SHP77 treated with DMSO at 0.1 percent for 48 hours (cell line): ENCODE measurements at places on chromosomes 1 and 21.
A peak's percentile ranks its signal among the peaks of the same experiment; 100 is the strongest.

DNA sequence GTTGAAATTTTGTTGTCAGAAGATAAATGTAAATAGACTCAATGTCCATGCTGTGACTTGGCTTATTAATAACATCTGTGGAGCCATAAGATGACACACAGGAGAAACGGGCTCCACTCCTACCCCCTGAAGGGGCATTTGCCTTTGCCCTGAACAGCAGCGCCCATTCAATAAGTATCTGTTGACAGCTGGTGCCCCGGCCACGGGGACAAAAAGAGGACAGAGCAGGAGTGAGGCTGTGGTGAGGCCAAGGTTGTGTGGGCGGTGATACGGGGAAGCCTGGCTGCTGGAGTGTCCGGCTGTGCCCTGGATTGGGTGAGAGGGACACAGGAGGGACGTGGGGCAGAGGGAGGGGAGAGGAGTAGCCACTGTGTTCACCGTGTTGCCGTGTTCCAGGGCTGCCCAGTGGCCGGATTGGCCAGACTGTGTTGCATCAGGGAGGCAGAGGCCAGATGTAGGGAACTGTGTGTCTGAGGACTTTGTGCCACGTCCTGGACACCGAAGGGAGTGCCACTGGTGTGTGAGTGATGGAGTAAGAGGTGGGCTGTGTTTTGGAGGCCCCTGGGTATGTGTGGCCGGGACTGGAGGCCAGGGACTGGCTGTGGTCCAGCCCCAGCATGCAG lies 15.1 kb downstream of the PRMT2 start:
- DNase-seq: no peak

DNA sequence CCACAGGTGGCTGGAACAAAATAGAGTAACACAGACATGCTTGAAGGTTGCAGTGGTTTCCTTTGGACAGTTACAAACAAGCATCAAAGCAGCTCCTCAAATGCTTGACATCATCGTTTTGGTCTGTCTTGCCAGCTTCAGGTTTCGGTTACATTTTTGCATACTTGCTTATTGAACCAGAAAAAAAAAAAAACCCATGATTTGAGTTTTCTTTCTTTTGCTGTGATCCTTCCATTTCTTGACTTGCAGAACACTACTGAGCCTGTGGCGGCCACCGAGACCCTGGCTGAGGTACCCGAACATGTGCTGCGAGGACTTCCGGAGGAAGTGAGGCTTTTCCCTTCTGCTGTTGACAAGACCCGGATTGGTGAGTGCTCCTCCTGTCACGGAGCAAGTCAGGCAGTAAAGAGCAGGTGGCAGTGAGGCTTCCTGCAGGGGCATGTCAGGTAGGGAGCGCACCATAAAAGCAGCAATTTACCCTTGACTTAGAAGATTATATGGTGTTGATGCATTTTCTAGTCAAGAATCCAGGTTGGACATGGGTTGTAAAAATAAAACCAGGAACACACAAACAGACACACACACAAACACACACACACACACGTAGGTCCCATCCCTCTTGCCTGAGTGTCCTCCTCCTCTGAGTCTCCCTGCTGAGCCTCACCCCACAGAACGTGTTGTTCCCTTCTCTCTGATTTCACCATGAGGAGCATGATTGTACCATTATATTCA lies 30.9 kb downstream of the PRDM2 start:
- no peak for DNase-seq

GRCh38 chr1:243848858-243849420 lies 1.1 kb downstream of the AKT3 start:
- peak; percentile 37 for DNase-seq

GRCh38 chr1:205693421-205693991 lies 13.2 kb upstream of the SLC45A3 start:
- DNase-seq: no peak

DNA sequence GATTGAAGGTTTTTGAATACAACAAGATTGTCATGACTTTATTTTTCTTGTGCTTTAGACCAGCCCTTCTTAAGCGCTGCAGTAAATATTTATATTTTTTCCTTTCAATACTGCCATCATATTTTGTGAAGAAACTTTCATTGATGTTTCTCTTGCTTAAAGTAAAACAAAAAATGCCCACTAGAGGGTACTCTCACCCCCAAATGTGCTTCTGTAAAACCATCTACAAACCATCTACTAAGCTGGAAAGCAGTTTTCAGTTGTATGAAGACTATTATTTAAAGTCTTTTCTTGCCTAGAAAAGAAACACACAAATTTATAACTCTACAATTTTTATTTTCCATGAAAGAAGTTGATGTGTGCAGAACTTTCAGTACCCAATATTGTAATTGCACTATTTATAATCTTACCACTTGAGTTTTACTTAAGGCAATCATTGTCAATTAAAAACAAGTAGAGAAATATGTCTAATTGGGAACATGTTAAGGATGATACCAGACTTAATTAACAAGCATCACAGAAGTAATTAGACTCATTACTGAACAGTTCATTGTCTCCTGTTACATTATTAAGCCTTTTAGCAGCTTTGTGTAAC lies 10.7 kb downstream of the LEPR start:
- DNase-seq: no peak

DNA sequence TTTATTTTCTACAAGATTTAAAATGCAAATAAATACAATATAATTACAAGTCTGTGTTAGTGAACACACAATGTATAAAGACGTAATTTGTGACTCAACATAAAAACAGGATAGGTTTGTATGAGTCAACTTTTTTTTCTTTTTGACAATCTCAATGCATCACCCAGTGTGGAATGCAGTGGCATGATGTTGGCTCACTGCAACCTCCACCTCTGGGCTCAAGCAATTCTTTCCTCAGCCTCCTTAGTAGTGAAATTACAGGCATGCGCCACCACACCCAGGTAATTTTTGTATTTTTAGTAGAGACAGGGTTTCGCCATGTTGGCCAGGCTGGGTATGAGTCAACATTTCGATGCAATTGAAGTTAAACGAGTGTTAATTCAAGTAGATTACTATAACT lies 5.9 kb upstream of the SPRR2E start:
- no peak for DNase-seq

DNA sequence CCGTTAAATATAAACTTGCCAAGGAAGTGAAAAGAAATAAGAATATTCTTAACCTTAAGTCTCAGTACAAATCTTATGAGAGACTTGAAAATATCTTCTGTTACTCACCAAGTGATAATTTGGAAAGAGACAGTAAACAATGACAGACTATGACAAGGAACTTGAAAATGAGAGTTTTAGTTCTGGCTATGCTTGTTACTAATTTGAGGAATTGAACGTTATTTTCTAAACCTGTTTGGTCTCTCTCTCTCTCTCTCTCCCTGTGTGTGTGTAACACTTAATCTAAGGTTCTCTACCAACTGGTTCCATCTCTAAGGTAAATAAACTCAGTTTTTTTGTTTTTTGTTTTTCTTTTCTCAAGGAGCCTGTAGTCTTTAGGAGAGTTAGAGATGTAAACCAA lies 161.8 kb downstream of the AMY1C start:
- DNase-seq: no peak

- DNase-seq: no peak
Measured at GRCh38 chr1:194903524-194903923, 1704.7 kb downstream of the KCNT2 start.

GRCh38 chr1:160539990-160540858 lies 17.2 kb upstream of the SLAMF6 start:
- no peak for DNase-seq

DNA sequence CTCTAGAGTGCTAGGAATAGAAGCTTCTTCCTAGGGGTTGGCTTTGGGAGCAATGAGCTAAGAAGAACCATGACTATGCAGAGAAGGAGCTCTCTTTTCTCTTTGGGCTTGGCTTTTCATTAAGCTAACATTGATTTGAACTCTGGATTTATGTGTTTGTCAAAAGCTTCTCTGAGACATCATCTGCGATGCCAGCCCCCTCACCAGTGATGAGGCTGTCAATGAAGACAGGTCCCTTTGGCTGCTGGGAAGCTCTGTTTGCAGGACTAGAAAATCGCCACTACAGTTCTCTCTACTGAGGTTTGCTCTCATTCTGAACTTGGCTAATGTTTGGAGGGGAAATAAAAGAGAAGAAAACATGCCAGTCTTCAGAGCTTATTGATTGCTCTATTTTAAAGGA lies 185.0 kb downstream of the PCP4 start:
- DNase-seq: no peak

DNA sequence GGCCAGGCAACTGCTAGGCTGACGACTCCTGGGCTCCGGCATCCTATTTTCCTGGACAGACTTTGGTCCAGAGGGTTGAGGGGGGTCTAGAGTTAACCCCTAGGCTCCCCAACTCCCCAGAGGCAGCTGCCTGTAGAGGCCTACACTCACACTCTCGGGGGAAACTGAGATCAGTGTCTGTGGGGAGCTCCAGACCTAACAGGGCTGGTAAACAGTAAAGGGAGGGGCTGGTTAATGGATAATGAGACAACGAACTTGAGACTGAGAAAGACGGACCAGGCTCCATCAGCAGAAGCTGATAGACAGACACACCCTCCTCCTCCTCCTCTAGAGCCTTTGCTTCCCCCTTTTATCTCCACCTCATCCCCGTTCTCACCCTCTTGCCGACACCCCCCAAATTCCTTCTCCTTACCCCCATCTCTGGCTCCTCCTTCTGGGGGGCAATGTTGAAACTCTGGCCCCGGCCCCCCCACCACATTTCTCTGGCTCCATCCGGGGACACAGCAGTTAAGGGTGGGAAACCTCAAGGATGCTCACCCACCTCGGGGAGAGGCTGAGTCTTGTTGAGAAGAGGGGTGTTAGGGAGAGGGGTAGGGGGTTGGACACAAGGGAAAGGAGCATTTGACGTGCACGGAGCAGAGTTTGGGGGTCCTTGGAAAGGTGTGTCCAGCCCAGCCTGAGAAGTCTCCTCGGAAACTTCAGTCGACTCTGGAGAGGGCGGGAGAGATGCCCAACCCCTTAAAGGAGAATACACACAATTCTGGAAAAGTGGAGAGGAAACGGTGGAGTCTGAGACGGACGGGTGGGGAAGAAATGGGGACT lies at the start of gene MTMR11:
Gene MTMR11 (minus strand): TSS at position 710 of the 822 bp plus-strand sequence. CDS start 232 bp downstream, at position 478.
- DNase-seq: no peak

GRCh38 chr1:203051841-203052324 lies 25.6 kb downstream of the PPFIA4 start:
- peak; percentile 57 for DNase-seq

- no peak for DNase-seq
Measured at GRCh38 chr1:246261639-246262038, 245.4 kb downstream of the SMYD3 start.

GRCh38 chr1:30942326-30942963 lies 33.9 kb upstream of the SDC3 start:
- DNase-seq: no peak

- DNase-seq: no peak
Measured at GRCh38 chr1:234218078-234218477, 155.2 kb upstream of the COA6 start.

GRCh38 chr21:41011098-41011731 lies 156.7 kb upstream of the BACE2 start:
- no peak for DNase-seq

- no peak for DNase-seq
Measured at GRCh38 chr21:33231526-33231925, 1.8 kb downstream of the IFNAR2 start.

GRCh38 chr1:174812016-174812415 lies 187.7 kb upstream of the CACYBP start:
- no peak for DNase-seq

GRCh38 chr1:228162286-228163006 lies 3.2 kb upstream of the IBA57 start:
- no peak for DNase-seq

DNA sequence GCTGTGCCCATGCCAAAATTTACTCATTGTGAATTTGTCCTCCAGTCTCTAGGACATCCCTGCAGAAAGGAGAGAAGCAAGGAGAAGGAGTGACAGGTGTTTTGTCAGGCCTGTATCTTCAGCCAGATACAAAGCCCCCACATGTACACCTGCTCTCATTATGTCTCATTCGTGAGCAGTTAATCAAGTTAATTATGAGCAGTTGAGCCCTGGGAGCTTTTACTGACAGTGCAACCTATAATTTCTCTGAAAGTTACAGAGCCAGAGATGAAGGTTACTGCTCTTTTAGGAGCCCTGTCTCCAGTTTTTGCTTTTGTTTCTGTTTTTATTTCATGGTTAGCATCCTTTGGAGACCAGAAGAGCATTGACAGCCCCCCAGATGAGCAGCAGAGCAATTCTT lies 5.0 kb upstream of the ILDR2 start:
- DNase-seq: no peak

DNA sequence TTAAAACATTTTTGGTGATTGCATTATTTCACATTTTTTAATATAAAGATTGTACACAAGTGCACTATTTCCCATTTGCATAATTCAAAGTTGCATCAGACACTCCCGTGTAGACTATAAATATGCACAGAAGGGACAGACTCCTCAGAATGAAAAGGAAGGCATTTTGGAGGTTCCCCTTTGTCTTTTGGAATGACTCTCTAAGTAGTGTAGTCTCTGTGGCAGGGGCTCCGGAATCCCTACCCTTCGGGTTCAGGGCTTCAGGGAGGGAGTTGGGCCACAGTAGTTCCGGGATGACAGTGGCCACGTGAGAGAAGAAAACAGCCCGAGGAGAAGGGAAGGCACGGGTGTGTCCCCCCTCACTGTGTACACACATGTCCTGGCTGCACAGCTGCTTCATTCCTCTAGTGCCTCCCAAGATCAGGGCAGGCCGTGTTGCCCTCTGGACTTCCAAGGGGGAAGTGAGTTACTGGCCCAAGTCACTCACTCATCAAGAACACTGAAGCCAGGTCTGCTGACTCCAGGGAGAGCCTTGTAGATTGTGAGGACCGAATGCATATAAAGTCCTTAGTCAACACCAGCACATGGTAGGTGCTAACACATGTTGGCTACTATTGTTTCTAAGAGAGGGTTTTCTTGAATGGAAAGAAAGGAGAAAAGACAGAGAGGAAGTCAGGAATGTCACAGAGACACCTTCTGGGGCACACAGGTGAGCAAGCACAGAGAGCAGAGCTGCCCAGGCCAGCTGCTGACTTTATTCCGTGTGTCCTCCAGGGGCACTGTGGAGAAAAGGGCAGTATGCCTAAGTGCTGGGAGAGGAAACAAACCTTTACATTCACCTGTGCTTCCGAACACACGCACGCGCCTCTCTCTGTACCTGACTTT lies 39.8 kb downstream of the LHX4 start:
- no peak for DNase-seq
